Stimulated activated CD8-positive, alpha-beta memory T cell treated with anti-CD3 and anti-CD28 coated beads, Interleukin-4, amount 100 ng/mL, for 4 hours (primary cell): ENCODE measurements at places on chromosomes 3 and 15.

GRCh38 chr3:195693428-195694216, 27.2 kb upstream of the MUC20 start:
- DNase-seq = no peak

DNA sequence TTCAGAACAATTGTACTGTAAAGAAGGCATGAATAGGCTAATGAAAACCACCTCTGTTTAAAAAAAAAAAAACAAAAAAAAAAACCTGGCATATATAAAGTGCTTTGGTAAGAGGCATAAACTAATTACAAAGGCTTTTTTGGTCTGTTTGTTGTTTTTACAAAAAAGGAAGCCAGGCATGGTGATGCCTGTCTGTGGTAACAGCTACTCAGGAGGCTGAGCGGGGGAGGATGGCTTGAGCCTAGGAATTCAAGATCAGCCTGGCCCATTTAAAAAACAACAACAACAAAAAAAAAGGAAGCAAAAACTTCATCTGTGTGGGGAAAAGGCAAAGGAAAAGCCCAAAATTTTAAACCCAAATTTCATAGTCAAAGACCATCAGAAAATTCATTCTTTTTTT, 47.0 kb downstream of the OSBPL10 start:
- no peak for DNase-seq

DNA sequence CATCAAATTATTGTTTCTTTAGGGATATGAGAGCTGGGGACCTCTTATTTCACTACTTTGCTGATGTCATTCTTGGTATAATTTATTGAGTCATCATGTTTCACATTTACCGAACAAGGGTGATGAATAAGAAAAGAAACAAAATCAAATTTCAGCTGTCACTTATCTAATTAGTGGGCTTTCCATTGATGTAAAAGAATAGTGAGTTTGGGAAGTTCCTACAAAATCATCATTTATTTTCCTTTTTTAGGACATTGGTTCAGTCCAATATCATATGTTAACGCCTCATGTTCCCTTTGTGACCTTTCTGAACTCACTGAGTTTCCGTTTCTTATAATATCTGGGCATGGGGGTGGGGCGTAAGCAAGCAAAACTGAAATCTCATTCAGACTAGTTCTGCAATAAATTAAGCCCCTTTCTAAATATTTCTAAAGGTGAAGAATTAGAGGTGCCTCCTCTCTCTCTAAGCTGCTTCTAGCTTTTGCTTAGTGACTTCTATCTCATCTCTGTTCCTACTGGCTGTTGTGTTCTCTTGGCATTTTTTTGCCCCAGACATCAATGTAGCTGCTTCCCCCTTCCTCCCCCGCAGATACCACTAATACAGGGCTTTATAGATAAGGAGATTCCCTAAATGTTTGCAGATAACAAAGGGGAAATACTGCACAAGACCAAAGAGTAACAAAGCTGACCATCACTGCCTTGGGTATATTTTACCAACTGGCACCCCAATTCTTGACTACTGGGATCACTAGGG, 238.0 kb upstream of the CTNNB1 start:
- DNase-seq = no peak

DNA sequence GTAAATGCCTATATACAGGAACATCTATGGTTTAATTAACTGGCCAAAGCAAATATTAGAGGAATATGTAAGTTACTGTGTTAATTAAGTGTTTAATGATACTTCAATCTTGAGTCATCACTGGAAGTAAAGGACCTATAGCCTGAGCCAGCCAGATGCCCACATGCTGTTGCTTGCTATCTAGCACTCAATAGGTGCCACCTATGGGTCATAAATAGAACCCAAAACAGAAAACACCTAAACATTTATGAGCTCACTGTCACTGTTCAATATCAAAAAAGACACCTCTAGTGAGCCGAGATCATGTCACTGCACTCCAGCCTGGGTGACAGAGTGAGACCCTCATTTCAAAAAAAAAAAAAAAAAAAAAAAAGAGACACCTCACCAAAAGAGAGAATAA, 48.4 kb upstream of the IP6K2 start:
- no peak for DNase-seq

DNA sequence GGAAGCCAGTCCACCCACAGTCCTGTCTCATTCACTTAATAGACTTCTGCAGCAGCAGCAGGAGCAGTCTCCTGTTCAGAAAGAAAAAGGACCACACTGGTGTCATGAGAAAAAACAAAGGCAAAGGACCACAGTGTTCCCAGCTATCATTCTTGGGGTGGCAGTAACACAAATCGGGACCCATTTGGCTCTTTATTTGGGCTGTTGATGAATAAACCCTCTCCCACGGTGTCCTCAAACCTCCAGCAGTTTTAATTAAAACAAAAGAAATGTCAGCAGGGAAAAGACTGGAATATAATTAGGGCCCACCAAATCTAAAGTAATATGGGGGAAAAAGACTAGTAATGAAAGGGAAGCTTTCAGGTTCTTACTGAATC, 210.5 kb upstream of the SLC2A2 start:
- DNase-seq = no peak

GRCh38 chr15:99123713-99124451, 19.0 kb downstream of the SYNM start:
- no peak for DNase-seq

- no peak for DNase-seq
Measured at GRCh38 chr15:62781081-62781497, 261.5 kb upstream of the TPM1 start.

DNA sequence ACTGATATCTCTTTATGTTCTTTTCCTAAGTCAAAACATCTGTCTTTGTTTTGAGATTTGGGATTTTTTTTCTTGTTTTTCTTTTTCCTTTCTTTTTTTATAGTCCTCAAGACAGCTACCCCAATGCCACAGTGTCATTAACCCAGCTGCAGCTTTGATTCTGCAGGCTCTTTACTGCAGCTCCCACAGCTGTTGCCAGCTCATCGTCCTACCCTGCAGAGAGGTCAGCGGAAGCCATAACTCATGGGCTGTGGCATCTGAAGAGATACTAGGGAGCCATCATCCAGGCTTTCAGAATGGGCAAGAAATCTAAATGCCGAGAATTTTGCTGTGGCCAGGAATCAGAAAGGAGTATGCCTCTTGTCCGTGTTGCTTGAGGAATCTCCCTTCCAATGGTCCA, 44.3 kb upstream of the SLC24A5 start:
- no peak for DNase-seq

- no peak for DNase-seq
Measured at GRCh38 chr15:37572401-37572800, 362.0 kb upstream of the TMCO5A start.

DNA sequence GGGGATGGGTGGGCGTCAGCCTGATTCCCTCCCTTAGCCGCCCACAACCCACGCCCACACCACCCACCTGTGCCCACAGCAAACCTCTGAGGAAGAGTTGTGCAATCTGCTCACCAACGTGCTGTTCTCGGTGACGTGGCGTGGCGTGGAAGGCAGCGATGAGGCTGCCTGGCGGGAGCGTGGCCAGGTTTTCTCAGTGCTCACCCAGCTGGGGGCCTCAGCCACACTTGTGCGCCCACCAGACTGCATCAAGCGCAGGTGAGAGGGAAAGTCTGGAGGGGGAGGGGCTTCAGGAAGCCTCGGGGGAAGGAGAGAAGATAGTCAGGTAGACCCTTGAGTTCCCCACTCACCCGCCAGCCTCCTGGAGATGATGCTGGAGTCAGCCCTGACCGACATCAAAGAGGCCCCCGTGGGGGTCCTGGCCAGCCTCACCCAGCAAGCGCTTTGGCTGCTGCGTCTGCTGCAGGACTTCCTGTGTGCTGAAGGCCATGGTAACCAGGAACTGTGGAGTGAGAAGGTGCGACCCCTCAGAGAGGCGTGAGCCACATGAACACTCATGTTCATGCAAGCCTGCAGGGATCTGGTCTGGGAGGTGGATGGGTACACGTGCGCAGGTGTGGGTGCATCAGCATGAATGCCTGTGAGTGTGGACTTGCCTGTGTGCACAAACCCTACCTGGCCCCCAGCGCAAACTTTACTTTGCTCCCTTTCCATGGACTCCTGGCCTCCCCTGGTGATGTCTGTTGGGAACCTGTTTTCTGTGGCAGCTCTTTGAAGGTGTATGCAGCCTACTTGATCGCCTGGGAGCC, 21.7 kb downstream of the NBEAL2 start:
- no peak for DNase-seq

- no peak for DNase-seq
Measured at GRCh38 chr15:24898715-24899272, 56.0 kb upstream of the SNRPN start.

- DNase-seq = no peak
Measured at GRCh38 chr3:30131191-30131590, 475.2 kb upstream of the TGFBR2 start.

DNA sequence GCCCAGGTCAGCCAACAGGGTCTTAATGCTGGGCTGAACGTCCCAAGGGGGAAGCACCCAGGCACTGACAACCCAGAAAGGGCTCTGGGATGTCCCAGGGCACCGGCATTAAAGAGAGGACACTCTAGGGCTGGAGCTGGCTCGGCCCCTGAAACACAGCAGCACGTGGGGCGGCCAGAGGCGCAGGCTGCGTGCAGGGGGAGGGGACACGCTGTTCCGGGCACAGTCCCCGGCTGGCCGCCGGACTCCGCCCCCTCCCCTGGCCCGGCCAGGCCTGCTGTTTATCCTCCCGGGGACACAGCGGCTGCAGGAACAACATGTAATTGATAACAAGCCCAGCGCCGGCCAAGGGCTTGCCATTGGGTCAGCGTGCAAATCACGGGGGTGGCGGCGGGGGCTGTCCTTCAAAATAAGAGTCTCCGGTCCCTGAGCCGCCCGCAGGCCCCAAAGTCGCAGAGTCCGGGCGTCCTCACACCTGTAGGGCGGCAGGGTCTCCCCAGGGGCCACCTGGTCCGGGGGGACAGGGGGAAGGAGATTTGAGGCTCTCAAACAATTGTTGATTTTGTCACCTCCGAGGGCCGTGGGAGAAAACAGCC, 1.3 kb downstream of the KLF15 start:
- no peak for DNase-seq

- no peak for DNase-seq
Measured at GRCh38 chr15:62894322-62895085, 148.0 kb upstream of the TPM1 start.

DNA sequence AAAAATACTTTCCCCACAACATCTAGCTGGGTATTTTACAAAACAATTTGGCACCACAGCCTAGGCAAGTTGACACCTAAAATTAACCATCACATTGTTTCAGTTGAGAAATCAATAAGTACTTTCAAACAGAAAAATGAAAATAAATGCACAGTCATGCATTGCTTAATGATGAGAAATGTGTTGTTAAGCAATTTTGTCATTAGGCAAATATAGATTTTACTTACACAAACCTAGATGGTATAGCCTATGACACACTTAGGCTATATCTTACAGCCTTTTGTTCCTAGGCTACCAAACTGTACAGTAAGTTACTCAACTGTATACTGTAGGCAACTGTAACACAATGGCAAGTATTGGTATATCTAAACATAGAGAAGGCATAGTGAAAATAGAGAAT, 608.6 kb upstream of the BCHE start:
- DNase-seq = no peak

GRCh38 chr15:40891810-40892446, 2.3 kb upstream of the VPS18 start:
- DNase-seq = no peak

GRCh38 chr3:34178415-34178814, 380.0 kb downstream of the PDCD6IP start:
- no peak for DNase-seq

- DNase-seq = no peak
Measured at GRCh38 chr3:132789959-132790358, 67.8 kb upstream of the NPHP3 start.

DNA sequence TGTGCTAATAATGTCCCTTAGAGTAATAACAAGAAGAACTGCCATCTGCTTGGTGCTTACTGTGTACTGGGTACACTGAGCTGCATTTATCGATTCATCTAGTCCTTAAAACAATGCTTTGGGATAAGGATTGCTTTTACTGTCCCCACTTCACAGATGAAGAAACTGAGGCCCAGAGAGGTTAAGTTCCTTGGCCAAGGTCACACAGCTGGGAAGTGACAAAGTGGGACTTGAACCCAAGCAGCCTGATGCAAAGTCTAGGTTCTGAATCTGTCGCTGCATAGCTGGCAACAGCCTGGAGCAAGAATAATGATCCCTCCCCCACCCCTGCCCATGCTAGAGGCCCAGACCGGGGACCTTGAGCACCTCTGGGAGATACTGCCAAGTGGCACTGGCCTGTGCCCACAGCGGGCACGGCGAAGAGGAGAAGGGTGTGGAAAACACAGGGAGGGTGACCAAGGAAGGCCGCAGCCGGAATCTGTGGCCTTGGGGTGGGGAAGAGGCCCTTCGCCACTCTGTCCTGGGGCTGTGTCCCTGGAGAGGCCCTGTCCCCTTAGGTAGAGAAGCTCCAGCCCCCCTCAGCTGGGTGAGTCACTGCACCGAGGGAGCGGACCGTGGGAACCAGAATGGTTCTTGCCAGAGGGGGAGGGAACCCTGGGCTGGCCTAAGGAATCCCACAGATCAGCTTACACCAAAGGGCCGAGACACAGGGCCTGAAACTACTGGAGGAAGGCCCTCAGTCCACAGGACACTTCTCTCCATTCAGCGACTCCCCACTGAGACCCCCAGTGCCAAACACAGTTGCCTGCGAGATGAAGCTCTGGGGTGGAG, 3.5 kb downstream of the PLXND1 start:
- DNase-seq = no peak

- DNase-seq = no peak
Measured at GRCh38 chr3:124952282-124952855, 17.8 kb upstream of the MUC13 start.

- DNase-seq = no peak
Measured at GRCh38 chr15:80906159-80906766, 83.4 kb downstream of the MESD start.

DNA sequence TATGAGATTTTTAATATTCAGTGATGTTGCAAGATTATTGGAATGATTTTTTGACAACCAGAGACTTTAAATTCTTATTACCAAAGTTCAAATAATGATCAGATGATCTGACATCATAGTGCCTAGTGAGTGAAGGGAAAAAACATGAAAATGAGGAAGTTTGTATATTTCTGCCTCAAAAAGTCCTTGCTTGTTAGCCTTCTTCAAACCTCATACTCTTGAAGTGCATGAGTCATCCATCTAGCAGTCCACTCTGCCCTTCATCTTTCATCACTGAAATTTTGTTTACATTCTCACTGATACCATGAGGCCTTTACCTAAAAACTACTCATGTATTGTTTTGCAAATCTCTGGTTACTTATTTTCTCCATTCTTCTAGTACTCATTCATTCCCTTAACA, 23.9 kb upstream of the OR5H6 start:
- no peak for DNase-seq

GRCh38 chr15:49424954-49425353, 1.9 kb downstream of the FGF7 start:
- DNase-seq = no peak

DNA sequence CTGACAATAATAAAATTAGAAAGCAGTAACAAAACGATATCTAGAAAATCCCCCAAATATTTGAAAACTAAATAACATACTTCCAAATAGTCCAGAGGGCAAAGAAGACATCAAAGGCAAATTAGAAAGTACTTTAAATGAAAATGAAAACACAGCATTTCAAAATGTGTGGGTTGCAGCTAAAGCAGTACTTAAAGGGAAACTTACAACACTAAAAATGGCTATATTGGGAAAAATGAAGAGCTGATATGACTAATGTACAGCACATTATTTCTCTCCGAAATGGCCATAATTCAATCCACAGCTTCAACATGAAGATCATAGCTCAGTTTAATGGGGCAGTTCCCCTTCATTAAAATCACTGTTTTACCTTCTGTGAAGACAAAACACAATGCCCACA, 71.9 kb downstream of the FBXL22 start:
- no peak for DNase-seq

GRCh38 chr3:134610432-134611385, 40.1 kb downstream of the KY start:
- DNase-seq = no peak

- no peak for DNase-seq
Measured at GRCh38 chr15:25874379-25874778, 11.3 kb upstream of the ATP10A start.
